ENCODE measurements at places on chromosomes 5 and 9.

GRCh38 chr9:96856363-96857286 is 2.3 kb upstream of the ZNF782 start:
- peak; percentile 71 for DNase-seq

DNA sequence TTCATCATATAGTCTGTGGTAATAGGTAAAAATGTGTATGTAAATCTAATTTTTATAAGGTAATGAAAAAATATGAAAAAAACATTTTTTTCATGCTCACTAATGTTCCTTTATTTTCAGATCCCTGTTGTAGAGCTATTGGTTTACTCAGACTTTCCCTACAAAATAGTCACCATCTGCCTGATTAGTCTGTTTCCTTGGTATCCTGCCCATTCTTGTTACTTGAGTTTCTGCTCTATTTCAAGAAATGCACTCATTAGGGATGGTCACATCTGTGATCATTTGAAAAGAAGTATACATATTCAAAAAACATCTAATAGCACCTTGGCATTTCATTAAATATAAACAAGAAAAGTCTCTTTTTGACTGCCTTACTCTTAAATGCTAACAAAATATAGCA is 21.6 kb upstream of the RASA1 start:
- no peak for DNase-seq

GRCh38 chr5:33892620-33893137 is 889 bp upstream of the ADAMTS12 start:
- no peak for DNase-seq

GRCh38 chr9:116390303-116391228 is 237.0 kb downstream of the PAPPA start:
- no peak for DNase-seq

GRCh38 chr9:132169672-132170392 is 8.0 kb downstream of the NTNG2 start:
- peak; percentile 72 for DNase-seq

DNA sequence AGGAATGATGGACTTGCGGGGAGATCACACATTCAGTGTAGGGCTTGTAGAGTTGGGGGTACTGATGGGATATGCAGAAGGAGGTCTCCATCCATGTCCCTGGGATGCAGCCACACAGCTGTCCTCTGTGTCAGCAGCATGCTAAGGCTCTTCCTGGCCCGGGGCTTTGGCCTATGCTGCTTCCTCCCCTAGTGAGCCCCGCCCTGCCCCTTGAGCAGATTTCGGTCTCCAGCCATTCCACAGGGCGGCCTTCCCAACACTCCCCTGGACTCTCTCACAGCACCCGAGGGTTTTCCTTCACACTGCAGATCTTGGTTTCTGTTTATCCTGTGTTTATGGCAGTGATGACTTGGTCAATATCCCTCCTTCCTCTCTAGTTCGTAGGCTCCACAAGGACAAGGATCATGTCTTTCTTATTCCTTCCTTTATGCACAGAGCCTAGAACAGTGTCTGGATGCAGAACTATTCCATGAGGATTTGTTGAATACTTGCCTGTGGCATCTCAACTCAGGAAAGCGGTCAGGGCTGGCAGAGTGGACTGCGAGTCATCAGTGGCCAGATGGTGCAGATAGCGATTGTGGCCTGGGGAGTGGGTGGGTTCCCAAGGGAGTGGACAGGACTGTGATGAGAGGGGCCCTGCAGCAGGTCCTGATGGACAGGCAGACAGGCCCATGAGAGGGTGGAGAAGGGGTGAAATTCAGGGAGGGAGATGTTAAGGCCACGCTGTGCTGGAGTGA is 114.2 kb downstream of the RGS3 start:
- DNase-seq: no peak

- DNase-seq: no peak
Measured at GRCh38 chr5:179401-179800, 11.9 kb upstream of the LRRC14B start.

- DNase-seq: no peak
Measured at GRCh38 chr9:136544964-136545691, 720 bp downstream of the NOTCH1 start.

DNA sequence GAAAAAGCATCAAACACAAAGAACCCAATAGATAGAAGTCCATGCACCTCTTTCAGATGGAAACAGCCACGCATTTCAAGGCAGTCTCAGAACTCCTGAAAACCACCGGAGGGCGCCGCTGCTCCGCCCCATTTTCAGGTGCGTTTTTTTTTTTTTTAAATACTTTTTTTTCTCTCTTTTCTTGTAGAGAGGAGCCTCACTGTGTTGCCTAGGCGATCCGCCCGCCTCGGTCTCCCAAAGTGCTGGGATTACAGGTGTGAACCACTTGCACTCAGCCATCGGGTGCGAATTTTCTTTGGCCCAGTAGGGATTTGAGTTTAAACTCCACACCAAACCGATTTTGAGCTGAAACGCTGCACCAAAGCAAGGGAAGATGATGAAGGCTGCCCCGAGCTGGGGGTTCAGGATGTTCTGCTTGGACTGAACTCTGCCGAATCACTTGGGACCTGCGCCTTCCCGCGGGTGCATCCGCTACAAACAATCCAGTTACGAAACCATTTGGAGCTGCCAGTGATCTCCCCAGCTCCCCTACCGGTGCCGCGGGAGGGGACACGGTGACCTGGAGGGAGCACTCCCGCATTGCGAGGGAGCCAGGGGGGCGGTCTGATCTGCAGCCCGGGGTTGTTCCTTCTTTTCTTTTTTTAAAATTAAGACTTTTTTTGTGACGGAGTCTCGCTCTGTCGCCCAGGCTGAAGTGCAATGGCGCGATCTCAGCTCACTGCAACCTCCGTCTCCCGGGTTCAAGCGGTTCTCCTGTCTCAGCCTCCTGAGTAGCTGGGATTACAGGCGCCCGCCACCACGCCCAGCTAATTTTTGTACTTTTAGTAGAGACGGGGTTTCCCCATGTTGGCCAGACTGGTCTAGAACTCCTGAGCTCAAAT is 1.4 kb downstream of the PTGR1 start:
- peak; percentile 43 for DNase-seq

DNA sequence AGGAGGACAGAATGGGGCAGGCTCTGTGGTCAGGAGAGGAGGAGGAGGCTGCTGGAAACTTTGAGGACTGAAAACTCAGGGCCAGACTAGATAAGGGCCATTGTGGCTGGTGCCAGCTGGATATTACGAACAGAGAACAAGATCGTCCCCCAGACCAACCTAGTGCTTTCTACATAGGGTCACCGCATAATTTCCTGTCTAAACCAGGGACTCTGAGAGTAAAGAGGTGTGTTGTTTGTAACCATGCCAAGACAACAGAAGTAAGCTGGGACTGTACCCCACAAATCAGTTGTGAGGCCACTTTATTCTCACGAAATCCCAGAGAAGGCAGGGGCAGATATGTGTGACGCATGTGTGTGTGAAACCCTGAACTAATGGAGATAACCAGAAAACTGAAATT is 20.3 kb upstream of the GFPT2 start:
- no peak for DNase-seq

- no peak for DNase-seq
Measured at GRCh38 chr5:43190755-43191603, 1.0 kb upstream of the NIM1K start.

GRCh38 chr9:36597412-36598178 is 24.9 kb downstream of the MELK start:
- peak; percentile 4 for DNase-seq

GRCh38 chr5:1937590-1937989 is 54.9 kb upstream of the IRX4 start:
- DNase-seq: no peak

GRCh38 chr5:57298985-57299491 is 125.2 kb downstream of the GPBP1 start:
- DNase-seq: peak; percentile 21

DNA sequence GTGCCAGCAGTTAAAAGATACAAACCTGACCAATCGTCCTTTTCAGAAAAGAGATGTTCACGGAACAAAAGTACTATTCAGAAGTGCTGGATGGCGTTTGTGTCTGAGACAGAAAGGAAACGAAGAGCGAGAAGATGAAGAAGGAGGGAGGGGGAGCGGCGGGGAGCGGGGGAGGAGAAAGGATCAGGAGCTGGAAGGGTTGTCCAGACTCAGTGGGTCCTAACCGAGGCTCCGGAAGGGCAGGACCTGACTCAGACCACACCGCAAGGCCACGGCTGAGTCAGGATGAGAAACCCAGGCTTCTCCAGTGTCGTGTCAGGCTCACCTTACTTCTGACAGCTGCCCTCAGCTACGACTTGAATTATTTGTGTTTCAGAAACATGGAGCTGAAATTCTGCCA is 46.2 kb downstream of the PAX5 start:
- DNase-seq: no peak

DNA sequence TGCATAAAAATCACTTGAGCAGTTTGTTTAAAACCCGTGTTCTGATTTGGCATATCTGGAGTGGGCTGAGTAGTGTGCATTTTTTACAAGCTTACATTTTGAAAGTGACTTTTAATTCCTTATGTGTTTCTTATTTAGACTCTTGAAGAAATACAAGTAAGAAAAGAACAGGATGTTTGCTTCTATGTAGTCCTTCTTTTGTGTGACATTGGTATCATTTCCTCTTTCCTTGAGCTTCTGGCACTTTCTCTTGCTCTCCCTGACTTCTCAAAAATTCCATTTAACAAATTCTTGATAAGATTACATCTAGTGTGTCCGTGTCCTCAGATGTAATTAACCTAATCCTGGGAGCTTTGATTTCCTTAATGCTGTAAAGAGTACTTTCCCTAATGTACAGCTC is 12.5 kb downstream of the GARNL3 start:
- DNase-seq: no peak

- DNase-seq: no peak
Measured at GRCh38 chr9:36625006-36625615, 52.4 kb downstream of the MELK start.

GRCh38 chr5:102796498-102796897 is 41.4 kb downstream of the PAM start:
- no peak for DNase-seq

DNA sequence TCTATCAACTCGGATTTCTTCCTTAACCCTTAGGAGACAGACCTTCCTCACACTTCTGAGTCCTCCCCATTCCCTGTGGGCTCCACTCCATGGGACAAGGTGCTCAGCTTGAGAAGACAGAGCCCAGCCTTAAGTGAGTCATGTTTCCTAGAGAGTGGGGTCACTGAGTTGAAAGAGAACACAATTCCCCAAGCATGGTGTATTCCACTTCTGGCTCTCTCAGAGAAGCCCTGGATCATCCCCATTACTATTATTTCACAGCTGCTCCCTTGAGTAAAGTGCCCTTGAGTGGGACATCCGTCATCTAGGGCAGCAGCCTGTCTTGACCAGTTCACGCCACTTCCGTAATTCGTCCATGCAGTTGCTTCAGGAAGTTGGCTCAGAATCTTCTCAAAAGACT is 604.8 kb downstream of the BNC2 start:
- DNase-seq: no peak

- DNase-seq: peak; percentile 38
Measured at GRCh38 chr9:127971357-127972235, 9.2 kb downstream of the EEIG1 start.

DNA sequence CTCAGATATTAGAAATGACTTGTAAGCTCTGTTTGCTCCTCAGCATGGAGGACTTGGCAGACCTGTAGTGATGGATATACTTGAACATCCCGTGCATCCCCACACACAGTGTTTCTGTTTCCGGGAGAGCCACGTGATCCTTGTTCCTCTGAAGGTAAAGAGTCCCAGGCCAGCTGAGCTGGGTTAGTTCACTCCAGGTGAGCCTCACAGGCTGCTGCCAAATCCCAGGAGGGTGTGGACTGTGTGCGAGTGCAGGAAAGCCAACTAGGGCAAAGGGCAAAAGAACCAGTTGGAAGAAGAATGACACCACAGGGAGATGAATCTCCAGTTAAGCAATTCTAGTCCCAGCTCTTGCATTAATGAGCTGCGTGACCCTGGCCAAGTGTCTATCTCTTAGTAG is 10.4 kb upstream of the TOMM5 start:
- DNase-seq: no peak

- no peak for DNase-seq
Measured at GRCh38 chr5:40413743-40414142, 266.0 kb upstream of the PTGER4 start.

DNA sequence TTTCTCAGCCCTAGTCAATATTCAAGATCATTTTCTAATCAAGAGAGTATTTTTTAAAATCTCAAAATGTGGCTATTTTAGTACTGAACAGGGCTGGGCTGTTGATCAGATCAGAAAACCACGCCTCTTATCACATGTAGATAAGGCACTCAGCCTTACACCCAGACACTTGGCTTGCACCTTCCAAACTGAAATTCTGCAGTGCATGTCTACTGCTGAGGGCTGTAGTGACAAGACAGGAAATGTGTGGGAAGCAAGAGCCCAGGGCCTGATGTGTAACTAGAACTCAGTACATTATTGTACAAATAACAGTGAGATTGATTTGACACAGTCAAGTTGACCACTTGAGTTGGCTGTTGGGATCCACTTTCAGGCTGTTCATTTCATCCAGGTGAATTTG is 48.6 kb downstream of the UBE2QL1 start:
- no peak for DNase-seq

GRCh38 chr5:134437847-134438581 is 26.3 kb upstream of the CDKN2AIPNL start:
- no peak for DNase-seq

GRCh38 chr9:101265261-101265660 is 119.5 kb downstream of the BAAT start:
- no peak for DNase-seq
